ENCODE measurements at places on chromosomes 2 and 18.
A peak's percentile ranks its signal among the peaks of the same experiment; 100 is the strongest.

DNA sequence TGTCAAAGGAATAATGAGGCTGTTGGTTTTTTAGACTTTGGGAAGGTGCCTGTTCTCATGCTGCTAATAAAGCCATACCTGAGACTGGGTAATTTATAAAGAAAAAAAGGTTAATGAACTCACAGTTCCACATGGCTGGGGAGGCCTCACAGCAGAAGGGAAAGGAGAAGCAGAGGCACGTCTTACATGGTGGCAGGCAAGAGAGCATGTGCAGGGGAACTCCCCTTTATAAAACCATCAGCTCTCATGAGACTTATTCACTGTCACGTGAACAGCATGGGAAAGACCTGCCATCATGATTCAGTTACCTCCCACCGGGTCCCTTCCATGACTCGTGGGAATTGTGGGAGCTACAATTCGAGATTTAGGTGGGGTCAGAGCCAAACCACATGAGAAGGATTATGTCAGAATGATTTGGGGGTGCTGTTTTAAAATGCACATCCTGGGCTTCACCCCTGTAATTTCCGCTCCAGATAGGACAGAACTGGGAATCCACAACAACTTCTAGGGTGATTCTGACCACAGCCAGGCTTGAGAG, 37.8 kb downstream of the TCF7L1 start:
- no peak for DNase-seq

GRCh38 chr2:66271777-66272176, 163.1 kb upstream of the MEIS1 start:
- DNase-seq, result no peak

DNA sequence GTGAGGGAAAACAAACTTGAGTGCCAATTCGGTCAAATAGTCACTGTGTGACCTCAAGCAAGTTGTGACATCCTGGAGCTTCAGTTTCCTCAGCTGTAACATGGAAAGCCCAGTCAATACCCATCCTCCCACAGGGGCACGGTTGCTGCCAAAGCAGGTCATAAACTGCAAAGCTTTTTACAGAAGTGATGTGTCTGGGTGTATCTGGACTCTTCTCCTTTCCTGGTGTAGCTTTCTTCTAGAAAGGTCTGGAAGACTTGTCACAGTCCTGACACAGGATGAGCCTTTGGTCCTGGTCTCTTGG, 4.2 kb upstream of the AFF3 start:
- DNase-seq, result no peak

DNA sequence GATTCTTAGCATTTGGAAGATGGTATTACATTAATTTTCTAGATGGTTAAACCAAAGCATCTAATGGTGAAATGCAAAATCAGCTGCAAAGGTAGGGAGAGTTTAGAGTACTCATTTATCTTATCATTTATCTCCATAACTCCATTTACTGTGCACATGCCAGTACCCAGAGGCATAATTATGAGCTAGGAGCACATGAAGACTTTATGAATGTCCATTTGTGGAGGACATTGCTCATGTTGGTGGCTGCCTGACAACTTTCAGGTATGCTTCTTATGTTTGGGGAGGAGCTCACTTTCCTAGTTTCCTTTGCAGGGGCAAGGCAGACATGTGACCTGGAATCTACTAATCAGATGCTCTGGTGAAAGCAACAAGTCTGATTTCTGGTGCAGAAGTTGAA, 134.0 kb downstream of the NRP2 start:
- DNase-seq, result no peak

DNA sequence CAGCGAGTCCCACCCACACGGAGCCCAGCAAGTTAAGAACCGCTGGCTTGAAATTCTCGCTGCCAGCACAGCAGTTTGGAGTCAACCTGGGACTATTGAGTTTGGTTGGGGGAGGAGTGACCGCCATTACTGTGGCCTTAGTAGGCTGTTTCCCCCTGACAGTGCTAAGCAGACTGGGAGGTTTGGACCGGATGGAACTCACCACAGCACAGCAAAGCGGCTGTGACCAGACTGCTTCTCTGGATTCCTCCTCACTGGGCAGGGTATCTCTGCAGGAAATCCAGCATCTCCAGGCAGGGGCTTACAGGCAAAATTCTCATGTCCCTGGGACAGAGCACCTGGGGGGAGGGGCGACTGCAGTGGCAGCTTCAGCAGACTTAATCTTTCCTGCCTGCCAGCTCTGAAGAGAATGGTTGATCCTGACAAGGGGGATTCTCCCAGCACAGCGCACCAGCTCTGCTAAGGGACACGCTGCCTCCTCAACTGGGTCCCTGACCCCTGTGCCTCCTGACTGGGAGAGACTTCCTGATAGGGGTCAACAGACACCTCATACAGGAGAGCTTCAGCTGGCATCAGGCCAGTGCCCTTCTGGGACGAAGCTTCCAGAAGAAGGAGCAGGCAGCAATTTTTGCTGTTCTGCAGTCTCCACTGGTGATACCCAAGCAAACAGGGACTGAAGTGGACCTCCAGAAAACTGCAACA, 425.4 kb downstream of the NYAP2 start:
- no peak for DNase-seq

DNA sequence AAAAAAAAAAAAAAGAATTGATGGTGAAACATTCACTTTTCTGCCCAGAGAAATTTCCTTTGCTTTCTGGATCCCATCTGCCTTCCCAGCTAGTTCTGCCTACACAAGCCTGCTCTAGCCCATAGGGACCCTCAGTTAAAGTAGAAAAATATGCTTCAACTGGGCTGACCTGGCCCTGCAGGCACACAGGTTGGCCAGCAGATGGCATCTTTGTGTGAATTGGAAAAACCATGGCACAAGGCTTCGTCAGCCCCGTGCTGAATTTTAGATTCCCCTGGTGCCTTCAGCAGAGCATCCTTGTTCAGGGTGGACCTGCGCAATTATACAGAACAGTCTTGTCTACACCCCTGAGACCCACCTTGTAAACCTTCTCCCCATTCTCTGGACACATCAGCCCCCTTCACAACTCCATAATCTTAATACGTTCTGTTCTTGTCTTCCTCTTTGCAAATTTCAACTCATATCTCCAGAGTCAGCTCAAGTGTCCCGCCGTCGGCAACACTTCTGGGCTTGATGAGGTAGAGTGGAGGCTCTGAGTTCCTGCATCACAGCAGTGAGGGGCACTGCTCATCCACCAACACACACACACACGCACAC, 114.5 kb downstream of the INSIG2 start:
- DNase-seq, result peak; percentile 47

- DNase-seq, result no peak
Measured at GRCh38 chr2:223873672-223874071, 36.3 kb upstream of the AP1S3 start.

DNA sequence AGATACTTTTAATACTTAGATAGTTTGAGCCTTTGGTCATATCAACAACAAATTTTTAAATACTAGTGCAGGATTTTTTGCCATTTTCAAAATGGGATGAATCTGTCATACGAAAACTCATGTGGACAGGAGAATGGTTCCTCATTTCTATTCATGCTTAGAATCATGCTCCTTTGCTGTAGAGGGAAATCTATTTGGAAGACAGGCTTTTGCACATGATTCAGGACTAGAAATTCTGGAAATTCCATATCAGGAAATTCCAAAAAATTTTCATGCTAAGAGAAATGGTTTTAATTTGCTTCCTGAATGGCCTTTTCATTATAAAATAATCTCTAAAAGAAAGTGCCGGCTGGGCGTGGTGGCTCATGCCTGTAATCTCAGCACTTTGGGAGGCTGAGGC, 39.3 kb downstream of the MOGAT1 start:
- DNase-seq, result no peak

- DNase-seq, result no peak
Measured at GRCh38 chr2:173488861-173489260, 134.2 kb downstream of the CDCA7 start.

GRCh38 chr2:8592736-8593135, 89.1 kb upstream of the ID2 start:
- DNase-seq, result no peak

DNA sequence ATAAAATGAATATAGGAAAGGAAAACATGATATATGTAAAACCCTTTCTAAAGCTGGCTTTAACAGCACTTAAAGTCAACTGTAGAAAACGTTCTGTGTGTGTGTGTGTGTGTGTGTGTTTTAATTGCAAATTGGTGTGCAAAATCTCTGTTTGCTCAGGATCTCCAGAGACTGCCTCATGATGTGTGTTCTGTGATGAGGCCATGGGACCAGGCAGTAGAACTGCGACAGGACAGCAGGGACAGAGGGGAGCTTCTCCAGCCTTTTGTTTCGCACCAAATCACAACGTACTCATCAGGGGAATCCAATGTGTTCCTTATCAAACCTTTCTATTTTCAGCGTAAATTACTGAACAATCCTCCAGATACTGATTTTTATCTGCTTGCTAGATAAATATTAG, 66.7 kb downstream of the NXPH2 start:
- no peak for DNase-seq

- no peak for DNase-seq
Measured at GRCh38 chr18:57794951-57795728, 8.0 kb downstream of the ATP8B1 start.

GRCh38 chr18:70621710-70622109, 332.9 kb downstream of the SOCS6 start:
- DNase-seq, result no peak

DNA sequence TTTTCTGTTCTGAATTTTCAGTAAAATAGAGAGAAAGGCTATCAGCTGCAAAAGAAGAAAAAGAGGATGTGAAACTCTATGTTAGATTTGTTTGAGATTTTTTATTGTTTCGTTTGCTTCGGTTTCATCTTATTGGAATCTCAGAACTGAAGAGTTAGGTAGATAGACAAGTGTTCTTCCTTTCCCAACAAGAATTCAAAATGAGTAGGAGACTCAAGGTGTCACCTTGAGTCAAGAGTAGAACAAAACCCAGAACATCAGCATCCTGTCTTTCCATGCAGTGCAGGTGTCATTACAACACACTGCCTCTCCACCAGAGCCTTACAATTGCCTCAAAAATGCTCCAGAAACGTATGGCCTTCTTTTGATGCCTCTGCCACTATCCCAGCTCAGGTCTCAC, 21.1 kb downstream of the NBAS start:
- DNase-seq, result no peak

GRCh38 chr2:231127936-231128335, 3.1 kb upstream of the HTR2B start:
- DNase-seq, result no peak

- DNase-seq, result no peak
Measured at GRCh38 chr2:219274361-219274921, 4.7 kb upstream of the DNAJB2 start.

DNA sequence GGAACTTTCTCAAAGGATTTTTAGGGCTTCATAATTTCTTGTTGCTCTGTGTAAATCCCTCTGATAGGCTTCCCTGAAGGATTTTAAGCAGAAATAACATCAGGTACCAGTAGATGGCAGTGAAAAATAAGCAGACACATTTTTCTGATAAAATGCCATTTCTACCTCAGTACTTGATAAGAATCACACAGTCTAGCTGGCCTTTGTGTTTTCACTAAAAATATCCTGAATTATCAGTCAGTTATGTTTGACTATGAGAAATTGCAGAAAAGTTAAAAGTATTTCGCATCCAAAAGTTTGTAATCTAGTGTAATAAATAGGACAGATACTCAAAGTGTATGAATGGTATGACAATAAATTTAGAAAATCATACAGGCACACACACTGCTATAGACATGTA, 68.7 kb downstream of the DNAJC10 start:
- no peak for DNase-seq

- DNase-seq, result no peak
Measured at GRCh38 chr2:39145906-39146421, 25.1 kb upstream of the SOS1 start.

GRCh38 chr2:134705861-134706586, 12.8 kb downstream of the TMEM163 start:
- DNase-seq, result no peak

DNA sequence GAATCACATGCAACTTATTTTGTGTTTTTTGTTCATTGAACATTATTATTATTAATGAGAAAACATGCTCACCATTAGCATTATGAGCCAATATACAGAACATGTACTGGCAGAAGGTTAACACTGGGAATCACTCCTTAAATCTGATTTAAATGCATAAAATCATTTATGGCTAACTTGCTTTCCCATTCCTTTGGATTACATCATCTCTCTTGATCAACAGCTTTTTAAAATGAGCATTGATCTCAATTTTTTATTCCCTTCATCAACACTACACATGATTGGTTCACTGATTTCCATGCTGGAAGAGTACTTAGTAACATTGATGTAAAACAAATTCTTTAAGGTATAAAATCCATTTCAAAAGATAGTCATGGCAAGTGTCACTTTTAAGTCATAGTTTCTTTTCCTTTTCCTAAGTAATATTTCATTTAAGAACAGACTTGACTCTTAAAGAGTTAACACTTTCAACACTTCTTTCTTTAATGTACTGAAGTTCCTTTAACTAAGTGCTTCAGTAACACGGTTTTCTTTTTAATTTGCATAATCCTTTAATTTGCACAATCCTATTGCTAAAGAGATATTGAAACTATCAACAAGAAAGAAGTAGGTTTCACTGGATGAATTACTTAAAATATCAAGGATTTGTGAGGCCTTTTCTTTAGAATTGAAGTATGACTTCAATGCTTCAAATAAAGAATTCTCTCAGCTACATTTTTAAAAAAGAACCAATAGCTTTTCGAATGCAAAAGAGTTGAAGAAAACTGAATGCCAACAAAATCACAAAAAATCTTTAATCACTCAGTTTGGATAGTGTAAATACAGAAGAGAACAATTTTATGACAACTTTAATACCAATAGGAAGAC, 24.9 kb upstream of the BUB1 start:
- DNase-seq, result no peak

- no peak for DNase-seq
Measured at GRCh38 chr2:11505652-11506610, 27.9 kb upstream of the GREB1 start.

DNA sequence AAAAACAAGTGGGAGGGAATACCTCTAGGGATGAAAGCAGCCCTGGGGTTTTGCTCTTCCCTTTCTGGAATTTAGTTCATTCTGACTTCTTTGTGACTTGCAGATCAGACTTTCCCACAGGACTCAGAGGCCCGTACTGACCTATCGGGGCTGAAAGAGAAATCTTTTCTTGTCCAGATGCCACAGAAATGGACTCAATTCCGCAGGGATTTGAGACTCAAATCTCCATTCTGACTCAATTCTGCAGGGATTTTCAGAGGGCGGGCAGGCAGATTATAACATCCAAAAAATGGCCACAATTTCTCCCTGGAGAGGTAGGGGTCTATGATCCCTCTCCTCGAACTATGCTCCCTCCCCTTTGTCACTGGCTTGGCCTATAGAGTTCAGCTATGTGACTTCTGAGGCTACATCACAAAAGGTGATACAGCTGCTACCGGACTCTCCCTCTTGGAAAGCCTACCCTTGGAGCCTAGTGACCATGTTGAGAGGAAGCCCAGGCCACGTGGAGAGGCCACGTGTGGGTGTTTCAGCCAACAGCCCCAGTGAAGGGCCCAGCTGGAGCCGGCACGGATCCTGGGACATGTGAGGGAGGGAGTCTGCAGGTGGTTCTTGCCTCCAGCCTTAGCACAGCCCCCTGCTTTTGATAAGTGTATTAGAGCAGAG, 4.8 kb upstream of the EFHD1 start:
- no peak for DNase-seq
